ENCODE measurements at places on chromosomes 7 and 10.

GRCh38 chr10:76169246-76169645 lies 737.8 kb downstream of the LRMDA start:
- no peak for DNase-seq

GRCh38 chr10:78341953-78342614 lies 308.4 kb downstream of the RPS24 start:
- no peak for DNase-seq

- no peak for DNase-seq
These were observed 77.1 kb upstream of the CAMK2B start for GRCh38 chr7:44402401-44403060.

DNA sequence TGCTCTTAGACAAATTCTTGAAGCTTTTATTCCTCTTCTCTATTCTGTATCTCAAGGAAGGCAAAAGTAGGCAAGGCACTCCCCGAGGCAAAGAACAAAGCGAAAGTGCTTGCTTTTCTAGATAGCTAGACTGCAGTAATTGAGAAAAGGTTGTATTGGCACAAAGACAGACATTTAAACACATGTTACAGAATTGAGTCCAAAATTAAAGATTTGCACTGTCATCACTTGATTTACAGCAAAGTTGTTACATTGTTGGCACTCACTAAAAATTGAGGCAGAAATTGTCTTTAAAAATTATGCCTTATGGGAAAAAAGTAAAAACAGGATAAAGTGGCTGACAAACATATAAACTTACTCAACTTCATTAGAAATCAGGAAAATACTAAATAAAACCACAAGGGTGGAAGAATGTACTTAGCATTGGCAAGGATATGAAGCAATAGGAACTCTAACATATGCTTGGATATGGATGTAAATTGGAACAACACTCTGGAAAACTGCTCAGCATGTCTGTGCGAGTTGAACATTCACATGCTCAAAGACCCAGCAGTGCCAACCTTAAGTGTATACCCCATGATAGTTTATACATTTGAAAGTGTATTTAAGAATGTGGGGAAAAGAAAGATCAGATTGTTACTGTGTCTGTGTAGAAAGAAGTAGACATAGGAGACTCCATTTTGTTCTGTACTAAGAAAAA lies 491.3 kb downstream of the GLRX3 start:
- DNase-seq, result no peak

DNA sequence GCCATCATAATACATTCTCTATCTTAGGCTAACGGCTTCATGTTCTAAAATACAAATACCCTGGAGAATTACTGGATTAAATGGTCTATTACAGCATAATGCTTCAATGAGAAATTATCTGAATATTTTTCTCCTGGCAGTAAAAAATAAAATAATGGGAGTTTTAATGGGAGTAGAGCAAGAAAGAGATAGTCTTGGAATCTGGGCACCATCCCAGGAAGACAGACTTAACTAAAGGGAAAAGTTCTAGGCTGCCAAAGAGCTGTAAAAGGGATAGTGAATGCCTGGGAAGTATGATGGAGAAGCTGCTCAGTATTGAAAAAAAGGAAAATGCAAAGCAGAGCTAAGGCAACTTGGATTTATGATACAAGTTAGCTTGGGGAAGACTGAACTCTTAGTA lies 12.1 kb upstream of the SYPL1 start:
- no peak for DNase-seq
